ENCODE measurements at places on chromosomes 5 and 9.

DNA sequence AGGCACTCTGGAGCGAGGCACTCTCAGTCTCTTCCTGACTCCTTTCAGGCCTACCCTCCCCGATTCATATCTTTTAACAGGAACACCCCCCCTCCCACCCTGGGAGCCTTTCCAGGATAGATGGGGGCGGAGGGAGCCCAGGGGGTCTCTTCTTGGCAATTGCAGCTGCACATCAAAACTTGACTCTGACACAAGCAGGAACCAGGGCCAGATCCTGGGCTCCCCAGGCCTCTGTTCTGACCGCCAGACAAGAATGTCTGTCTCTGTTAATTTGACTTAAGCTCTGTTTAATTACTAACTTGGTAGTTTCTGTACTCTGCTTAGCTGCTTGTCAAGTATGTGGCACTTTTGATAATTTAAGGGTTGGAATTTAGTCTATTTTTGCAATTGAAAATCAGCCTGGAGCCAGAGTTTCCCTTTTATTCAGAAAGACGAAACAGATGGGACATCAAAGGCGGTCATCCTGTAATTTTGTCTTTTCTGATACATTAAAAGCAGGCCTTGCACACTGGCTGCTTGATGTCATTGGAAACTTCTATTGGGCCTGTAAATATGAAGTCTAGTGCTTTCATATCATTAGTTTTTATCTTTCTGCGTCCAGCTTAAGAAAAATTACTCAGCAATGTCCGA, 43.3 kb downstream of the ACTL7B start:
- DNase-seq, result no peak

DNA sequence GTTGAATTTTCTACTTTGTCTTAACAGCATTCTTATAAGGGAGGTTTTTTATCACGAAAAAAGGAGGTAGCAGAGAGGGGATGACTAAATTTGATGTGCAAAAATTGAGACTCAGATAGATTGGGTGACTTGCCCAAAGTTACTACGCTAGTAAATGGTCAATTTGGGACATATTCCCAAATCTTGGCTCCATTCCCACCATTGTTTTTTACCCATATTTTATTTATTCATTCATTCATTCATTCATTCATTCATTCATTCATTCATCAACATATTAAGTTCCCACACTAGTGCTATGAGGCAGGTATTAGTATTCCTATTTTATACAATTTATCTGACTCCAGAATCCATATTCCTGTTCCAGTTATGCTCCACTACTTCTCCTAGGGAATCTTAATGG, 85.6 kb downstream of the HACD4 start:
- DNase-seq, result no peak

DNA sequence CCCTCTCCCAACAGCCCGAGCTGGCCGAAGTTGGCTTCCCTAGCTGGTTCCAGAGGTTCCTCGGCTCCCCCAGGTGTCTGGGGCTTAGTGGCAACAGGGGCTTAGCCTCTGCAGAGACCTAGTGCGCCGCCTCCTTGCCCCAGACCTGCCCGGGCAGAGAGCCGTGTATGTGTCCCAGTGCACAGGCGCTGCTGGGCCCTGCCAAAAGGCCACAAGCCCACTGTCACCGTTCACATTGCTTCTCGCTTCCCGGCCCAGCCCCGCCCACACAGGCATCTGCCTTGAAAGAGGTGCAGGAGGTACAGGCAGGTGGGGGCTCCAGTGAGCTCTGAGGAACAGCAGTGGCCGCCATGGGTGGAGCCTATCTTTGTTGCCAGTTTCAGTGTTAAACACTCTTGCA, 2.5 kb upstream of the CACFD1 start:
- DNase-seq, result no peak

GRCh38 chr5:128224336-128224735, 140.8 kb downstream of the SLC12A2 start:
- DNase-seq, result no peak

- no peak for DNase-seq
Observed at GRCh38 chr5:39080597-39081204, 6.5 kb upstream of the RICTOR start.

- DNase-seq, result no peak
Observed at GRCh38 chr5:75678155-75678554, 39.1 kb downstream of the POC5 start.
